ENCODE measurements at places on chromosomes 12 and 14.

- no peak for DNase-seq
Measured at GRCh38 chr14:24159777-24160498, 1.1 kb upstream of the IRF9 start.

- no peak for DNase-seq
Measured at GRCh38 chr12:88578276-88579160, 1.8 kb downstream of the KITLG start.

- DNase-seq, result no peak
Measured at GRCh38 chr12:26721800-26722199, 111.2 kb downstream of the ITPR2 start.

DNA sequence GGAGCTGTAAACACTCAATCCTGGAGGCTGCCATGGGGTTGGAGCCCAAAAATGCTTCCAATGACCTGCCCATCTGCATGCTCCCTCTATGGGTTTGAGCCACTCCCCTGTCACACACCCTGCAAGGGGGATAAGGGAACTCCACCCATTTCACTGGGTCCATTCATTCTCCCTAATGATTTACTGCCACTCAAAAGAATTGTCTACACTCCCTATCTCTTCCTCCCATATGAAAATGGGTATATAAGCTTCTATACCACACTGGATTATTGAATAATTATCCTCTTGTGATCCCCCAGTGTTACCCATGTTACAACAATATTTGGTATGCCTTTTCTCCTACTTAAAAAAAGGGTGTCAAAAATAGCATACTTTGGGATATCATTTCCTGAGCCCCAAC lies 260.8 kb upstream of the CCDC196 start:
- DNase-seq, result no peak

GRCh38 chr14:59769586-59769985 lies 101.0 kb downstream of the RTN1 start:
- DNase-seq, result no peak

Measured in AML-193 (cell line).